AG20443 (cell line): ENCODE measurements at places on chromosomes 16 and 17.

GRCh38 chr17:68397108-68397536 lies 60.2 kb downstream of the WIPI1 start:
- DNase-seq = no peak

GRCh38 chr16:89646906-89647305 lies 10.6 kb downstream of the CHMP1A start:
- no peak for DNase-seq

- DNase-seq = peak; percentile 94
Observed at GRCh38 chr17:38676706-38677504, 2.1 kb upstream of the EPOP start.

GRCh38 chr17:82655038-82655479 lies 6.8 kb upstream of the WDR45B start:
- DNase-seq = no peak

- DNase-seq = no peak
Observed at GRCh38 chr16:70614208-70614951, 32.0 kb upstream of the IL34 start.

DNA sequence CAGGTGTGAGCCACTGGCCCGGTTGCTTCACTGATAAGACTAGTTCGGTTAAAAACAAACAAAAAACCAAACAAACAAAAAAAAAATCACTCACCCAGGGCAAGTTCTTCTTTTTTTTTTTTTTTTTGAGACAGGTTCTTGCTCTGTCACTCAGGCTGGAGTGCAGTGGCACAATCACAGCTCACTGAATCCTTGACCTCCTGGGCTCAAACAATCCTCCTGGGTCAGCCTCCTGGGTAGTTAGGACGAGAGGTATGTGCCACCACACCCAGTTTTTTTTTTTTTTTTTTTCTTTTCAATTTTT lies 119.5 kb upstream of the CORO6 start:
- no peak for DNase-seq

GRCh38 chr17:20094777-20095176 lies 85.6 kb downstream of the SPECC1 start:
- no peak for DNase-seq

DNA sequence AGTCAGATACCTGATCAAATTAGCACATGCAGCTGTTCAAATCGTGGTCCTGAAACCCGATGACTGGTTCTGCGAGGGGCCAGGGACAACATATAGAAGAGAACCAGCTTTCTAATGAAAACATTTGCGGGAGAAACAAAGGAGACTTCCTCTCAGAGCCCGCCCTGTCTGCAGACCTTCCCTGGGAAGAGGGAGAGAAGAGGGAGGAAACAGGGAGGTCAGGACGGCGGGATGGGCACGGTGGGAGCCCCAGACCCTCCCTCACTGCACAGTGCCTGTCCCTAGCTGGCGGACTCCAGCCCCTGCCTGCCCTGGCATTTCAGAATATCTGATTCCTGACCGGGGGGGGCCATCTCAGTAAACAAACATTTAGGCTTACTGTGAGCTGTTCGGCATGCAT lies 317.3 kb downstream of the FOXL1 start:
- no peak for DNase-seq

DNA sequence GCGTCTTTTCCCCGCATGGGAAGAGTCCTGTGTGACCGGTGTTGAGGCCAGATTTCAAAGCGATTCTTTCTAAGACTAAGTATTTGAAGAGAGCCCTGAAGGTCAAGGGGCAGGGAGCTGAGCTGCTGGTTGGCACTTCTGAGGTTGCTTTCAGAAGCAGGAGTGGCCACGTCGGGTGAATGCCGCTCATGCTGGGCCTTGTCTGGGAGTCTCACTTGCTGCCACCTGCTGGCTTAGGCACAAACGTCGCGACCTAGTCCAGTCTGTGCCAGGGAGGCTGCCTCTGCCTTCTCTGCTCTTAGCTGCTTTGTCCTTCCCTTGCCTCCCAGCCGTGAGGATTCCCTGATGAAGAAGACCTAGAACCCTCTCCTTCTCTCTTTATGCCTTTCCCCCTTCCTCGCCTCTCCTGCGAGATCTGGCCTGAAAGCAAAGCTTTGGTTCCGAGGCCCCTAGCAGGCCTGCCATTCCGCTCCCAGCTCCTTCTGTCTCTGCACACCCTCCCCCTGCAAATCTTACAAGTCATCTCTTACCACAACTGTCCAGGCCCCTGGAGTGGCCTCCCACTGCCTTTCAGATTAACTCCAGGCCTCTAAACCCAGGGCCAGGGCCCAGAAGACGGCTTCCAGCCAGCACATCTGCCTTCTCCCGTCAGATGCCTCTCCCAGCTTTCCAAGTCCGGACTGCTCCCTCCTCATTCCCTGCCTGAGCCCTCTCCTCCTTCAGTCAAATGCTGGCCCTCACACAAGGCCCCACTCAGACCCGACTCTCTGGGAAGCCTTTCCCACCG lies 11.4 kb downstream of the CTNS start:
- peak; percentile 81 for DNase-seq

DNA sequence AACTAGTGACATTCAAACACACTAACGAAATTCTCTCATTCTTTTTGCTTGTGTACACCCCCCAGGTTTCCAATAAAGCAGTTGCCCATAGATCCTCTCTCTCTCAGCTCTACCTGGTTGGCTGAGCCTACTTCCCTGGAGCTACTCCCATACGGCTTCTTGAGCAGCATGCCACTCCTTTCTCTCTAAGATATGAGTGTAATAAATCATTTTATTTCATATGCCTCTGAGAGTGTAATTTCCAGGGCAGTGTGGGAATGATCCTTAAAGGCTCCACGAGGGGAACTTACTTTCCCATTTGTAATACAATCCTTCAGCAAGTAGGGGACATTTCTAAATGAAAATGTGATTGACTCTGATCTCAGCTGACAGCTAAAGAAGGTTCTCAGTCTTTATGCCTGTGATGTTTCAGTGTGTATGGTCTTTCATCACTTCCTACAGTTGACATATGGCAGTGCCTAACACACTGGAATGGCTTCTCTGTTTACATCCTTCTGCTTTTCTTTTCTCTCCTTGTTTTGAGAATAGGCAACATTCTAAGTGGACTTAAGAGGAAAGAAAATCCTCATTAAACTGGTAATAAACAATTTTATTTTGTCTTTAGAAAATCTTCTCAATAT lies 1194.3 kb upstream of the CDH8 start:
- DNase-seq = no peak

DNA sequence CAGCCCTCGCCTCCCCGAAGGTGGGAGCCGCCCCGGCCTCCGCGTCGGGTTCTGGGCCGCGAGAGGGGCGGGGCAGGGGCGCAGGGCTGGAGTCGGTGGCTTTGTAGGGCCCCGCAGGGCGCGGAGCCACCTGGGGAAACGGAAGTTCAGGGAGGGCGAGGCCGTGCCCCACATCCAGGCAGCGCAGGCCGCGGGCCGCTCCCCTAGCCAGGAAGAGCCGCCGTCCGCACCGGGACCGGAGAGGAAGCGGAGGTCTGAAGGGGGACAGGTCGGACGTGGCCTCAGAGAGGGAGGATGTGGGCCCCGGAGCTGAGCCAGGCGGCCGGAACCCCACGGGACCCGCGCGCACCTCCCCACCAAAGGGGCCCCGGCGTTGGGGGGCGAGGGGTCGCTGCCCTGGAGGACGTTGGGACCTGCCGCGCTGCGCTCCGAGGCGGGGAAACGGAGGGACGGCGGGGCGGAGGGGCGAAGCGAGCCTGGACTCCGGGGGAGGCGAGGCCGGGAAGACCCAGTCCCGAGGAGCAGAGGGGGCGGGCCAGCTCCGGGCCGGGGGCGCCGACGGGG lies 482 bp upstream of the SLC16A3 start:
- no peak for DNase-seq
